ENCODE measurements at places on chromosomes 7 and 10.

GRCh38 chr7:122942765-122943164, 52.7 kb downstream of the TAS2R16 start:
- no peak for DNase-seq

DNA sequence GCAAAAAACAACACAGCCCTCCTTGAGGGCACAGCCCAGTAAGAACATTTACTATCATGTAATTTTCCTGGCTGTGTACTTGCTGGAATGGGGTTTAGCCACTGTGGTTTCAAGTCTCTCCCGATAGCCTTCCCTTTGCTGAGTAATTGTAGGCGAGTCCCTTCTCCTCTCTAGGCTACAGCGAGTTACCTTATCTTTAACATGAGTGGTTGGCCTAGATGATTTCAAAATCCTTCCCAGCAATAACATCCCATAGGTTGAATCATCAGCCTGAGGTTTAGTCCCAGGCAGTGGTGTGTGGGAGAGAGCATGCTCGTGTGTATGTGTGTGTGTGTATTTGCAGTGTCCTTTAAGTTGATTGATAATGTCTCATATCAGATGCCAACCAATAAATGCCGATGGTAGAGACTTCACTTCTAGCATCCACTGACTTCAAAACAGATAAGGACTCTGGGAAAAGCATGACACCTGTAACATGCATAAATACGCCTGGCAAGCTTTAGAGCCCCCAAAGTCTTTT, 142.9 kb upstream of the ZMIZ1 start:
- DNase-seq, result no peak

DNA sequence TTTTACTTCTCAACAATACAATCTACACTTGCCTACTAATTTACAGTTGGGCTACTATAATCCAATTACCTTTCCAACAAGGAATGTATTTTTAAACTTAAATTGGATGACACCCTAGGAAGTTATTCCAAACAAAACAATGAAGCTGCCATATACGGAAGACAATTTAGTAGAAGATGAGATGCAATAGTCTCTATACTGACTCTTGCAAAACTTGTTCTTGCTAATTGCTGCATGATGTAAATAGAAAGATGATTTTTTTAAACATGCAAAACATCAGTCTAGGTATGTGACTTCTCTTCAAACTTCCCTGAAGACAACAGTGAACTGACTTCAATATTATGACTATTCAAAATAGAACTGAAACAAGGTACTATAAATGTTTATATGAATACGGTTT, 17.6 kb downstream of the NT5C3A start:
- no peak for DNase-seq

DNA sequence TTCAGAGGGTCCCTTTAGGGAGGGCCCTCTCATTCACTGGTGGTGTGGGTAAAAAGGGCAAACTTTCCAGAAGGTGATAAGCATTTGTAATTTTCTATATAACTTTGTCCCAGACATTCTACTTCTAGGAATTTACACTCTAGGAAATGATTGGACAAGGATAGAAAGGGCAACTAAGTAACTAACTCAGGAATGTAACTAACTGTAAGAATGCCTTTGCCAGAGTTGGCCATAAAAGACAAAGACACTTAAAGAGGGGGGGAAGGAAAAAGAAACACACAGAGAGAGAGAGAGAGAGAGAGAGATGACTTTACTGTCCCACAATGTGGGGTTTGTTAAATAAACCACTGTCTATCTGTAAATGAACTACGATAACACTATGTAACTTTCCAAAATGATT, 38.5 kb upstream of the ITPRID1 start:
- DNase-seq, result no peak

- DNase-seq, result no peak
These were observed 133.6 kb upstream of the JCAD start for GRCh38 chr10:30192846-30193608.

DNA sequence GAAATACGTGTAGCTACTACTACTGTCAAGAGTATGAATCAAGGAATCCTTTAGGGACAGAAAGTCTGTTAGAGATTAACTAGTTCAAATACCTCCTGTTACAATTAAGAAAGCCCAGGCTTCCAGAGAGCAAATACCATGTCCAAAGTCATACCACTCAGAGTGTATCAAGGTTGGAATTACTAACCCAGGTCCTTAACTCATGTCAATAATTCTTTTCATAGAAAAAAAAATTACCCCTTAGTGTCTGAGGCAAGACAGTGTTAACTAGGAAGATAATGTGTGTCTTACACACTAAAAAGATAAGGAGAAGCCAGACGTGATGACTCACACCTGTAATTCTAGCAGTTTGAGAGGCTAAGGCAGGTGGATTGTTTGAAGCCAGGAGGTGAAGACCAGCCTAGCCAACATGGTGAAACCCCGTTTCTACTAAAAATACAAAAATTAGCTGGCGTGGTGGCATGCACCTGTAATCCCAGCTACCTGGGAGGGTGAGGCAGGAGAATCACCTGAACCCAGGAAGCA, 423.4 kb downstream of the SORCS1 start:
- DNase-seq, result no peak

- no peak for DNase-seq
These were observed 153.7 kb downstream of the CDK14 start for GRCh38 chr7:90749774-90750173.

GRCh38 chr7:142153400-142153799, 41.9 kb downstream of the MGAM2 start:
- no peak for DNase-seq

- no peak for DNase-seq
These were observed 466.1 kb upstream of the C7orf33 start for GRCh38 chr7:148124477-148124876.

DNA sequence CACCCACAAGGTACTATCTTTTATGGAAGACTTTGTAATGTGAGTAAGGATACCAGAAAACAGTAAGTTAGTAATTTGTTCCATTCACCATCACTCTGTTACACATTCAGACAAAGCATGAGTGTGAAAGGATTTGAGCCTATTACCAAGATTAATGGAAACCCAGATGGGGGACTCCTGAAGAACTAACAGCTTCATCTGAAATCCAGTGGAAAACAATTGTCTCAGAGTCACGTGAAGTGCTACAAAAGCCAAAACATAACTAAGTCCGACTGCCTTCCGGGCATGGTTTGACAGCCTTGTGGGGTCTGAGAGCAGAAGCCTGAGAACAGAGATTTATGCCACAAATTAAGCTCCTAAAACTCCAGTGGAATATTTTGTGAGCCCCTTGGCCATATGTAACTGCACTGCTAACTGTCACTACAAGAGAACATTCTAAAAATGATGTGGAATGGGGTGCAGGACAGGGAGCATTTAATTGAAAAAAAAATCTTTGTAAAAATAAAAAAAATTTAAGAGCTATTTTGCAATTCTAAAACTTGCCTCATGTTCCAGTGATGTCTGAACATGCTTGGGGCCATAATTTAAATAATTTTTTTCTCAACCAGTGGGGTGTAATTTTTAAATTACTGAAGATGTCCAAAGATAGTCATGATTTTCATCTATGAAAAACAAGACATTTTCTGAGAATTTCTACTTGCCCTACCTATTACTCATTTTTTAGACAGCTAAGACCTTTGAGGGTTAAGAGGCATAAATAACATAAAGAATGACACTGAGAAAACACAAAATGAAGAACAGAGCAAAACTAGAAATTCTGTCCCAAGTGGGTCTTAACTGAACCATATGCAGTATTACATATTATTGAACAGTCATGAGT, 555.0 kb downstream of the INHBA start:
- DNase-seq, result no peak

DNA sequence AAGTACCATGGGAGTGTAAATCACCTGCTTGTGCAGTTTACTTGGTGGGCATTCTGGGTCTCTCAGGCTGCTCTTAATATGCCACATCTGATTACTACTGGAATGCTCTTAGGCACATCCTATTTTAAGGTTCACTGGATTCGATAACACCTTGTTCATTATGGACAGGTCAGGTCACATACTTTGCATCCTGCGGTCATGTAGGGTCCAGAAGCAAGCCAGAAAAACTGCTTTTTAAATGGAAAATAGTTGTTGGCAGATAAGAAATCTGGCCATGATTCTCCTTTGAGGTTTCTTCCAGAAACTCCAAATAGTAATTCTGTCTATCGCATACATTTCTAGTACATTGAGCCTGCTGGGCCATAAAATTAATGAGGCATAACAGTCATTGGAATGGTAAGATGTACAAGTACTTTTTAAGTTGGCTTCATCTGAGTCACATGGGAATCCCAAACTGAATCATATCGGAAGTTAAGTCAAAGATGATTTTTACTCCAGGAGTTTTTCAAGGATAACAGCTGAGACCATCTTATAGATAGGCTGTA, 371.9 kb downstream of the LRRTM3 start:
- DNase-seq, result no peak

GRCh38 chr7:100686822-100687211, 7.2 kb downstream of the GIGYF1 start:
- DNase-seq, result no peak

GRCh38 chr10:48768144-48768766, 83.6 kb downstream of the WDFY4 start:
- no peak for DNase-seq

DNA sequence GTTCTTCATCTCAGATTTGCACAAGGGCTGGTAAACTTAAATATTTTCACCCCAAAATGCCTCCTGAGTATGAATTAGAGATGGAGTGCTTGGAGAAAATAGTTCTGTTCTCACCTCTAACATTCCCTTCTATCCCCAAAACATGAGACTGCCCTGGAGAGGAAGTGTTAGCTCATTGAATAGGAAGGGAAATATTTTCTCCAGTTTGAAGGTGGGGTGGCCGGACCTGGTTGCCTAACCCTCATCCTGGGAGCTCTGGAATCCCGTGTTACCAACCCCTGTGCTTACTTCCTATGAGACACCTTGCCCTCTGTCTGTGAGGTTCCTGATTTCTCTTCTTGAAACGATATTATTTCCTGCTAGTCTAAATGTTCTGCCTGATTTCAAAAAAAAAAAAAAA, 779 bp downstream of the IFIT2 start:
- DNase-seq, result no peak

DNA sequence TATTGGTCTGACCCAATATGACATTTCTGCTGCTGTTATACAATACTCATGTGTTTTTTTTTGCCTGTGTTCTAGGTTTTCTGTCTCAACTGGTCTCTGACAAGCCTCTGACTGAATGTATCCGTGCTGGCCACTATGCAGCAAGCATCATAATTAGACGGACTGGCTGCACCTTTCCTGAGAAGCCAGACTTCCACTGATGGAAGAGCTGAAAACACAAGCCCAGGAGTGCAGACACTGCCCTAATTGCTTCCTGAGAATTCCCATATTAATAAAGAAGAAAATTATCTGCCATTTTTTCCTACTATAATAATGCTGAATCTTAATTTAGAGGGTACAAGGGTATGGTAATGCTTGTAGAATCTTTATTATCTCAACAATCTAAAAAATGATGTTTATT, 118.2 kb upstream of the KAT6B start:
- DNase-seq, result no peak

- no peak for DNase-seq
These were observed 1160.3 kb upstream of the AUTS2 start for GRCh38 chr7:68438016-68438415.

DNA sequence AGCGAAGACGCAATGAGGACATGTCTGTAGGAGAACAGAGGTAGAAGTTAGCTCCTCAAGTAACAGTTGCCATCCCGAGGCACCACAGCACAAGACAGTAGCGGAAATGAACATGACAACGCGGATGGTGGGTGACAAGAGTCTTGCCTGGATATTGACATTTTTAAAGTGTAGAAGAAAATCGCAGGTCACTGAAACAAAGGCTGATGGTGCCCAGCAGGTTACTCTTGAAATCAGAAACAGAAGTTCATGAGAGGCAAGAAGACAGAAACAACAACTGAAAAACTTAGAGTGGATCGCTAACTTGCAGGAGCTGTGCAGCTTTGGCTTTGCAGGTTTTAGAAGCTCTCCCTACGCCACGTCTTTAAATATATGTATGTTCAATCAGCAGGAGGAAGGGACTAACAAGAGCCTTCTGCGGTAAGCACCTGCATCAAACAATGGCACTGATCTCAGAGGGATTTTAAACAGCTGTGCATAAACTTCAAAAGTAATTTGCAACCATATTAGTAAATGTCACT, 1.8 kb downstream of the PRKCQ start:
- no peak for DNase-seq

GRCh38 chr7:130009848-130010688, 41.1 kb downstream of the ZC3HC1 start:
- no peak for DNase-seq

DNA sequence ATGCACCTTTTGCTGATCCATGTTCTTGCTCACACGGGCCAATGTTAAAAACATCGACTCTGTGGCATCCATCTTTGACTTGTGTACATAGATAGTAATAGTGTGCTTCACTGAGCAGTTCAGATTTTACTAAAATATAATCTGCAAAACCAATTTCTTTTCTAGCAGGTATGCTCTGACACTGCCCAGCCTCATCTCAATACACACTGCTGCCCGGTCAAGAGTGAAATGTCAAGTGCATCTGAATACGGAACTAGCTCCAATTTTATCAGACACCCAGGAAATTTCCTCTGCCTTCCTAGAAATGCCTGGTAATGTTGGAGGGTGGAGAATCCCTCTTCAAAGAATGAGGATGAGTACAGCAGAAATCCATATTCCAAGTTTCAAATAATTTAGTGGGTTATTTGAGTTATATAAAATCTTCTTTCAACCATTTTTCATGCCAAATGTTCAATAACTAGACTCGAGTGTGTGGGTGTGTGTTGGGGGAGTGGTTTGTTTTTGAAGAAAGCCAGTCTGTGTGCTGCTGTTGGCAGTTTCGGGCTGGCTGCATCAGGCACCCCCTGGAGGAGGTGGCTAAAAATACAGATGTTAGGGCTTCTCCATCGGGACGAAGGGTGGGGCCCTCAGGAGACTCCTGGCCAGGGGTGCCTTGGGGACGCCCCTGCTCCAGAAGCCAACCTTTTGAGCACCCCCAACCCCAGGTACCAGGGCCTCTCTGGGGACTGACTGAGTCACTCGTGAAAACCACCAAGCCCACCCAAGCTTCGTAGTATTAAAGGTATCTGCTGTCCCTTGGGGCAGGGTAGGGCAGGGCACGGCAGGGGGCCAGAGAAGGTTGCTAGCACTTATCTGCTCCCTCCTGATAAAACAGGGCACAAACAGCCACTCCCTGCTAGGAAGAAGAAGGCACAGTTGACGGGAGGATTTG, 15.4 kb downstream of the CTBP2 start:
- no peak for DNase-seq

DNA sequence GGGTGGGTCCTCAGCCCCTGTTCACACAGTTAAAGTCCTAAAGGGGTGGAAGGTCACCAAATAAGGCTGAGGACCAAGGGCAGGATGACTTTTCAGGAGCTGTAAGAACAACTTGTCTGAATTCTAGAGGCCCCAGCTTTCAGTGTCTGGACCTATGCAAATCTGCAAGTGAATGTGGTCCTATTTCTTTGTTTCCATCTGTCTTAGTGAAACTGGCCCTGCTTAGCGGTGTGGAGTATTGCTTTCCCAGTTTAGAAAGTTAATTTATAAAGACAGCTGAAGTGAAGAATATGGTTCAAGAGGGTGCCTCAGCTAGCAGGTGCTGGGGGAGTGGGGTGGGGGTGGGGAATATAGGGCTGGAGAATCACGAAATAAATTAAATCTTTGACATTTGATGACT, 40.1 kb downstream of the HHEX start:
- no peak for DNase-seq

GRCh38 chr10:71391701-71392100, 5.0 kb upstream of the CDH23 start:
- DNase-seq, result no peak

- DNase-seq, result no peak
These were observed 509.3 kb downstream of the SORCS1 start for GRCh38 chr10:106655165-106655564.
